ENCODE measurements at places on chromosomes 12 and 14.

DNA sequence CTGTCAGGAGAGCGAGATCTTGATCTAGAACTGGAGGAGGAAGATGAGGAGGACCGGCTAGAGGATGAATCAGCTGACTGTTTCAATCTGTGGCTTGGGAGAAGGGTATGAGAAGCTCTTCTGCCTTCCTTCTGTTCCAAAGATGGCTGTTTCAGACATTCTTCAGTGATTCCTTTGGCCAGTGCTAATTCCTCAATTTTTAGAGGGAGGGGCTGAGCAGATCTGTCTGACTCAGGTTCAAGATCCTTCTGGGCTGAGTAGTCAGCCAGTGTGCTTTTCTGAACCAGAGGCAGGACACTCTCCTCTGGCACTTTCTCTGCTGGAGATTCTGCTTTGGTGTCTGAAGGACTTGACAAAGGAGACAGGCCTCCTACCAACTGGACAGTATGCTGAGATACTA lies 15.2 kb downstream of the ACIN1 start:
- peak overlapping the region; percentile 22 for H3K27ac ChIP-seq
- no peak for DNase-seq
- no peaks in the 10 kb centered on the region for H3K27me3 ChIP-seq
- H3K4me1 ChIP-seq, result peaks cover 4% of the 10 kb centered on the region
- H3K36me3 ChIP-seq, result peaks cover 28% of the 10 kb centered on the region

DNA sequence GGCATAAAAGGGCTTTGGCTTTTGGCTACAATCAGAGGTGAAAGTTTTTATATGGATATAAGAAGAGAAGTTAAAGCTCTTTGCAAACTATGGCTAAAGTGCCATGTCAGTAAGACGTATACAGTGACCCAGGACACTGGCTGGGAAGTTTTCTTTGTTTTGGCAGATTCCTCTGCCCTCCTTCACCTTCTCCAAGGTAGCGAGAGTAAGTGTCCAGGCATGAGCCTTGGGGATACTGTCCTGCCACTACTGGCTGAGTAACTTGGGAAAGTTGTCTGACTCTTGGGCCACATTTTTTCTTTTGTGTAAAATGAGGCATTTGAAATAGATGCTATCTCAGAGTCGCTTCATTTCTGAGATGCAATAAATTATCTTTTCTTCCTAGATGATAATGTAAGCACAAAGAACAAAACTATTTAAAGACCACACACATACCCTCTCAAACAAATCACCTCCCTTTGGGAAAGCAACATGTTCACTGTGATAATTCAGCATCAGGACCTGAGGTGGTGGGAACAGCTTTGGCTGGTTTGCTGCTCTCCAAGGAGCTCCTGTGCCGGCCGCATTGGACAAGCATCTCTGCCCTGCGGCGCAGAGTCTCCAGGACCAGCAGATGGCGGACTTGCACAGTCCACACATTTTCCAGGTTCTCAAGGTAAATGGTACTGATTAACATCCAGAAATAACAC lies 106.3 kb downstream of the PTCSC3 start:
- peak; percentile 54 for DNase-seq
- no peaks in the 10 kb centered on the region for H3K4me1 ChIP-seq
- H3K4me3 ChIP-seq, result no peak overlapping the region
- H3K36me3 ChIP-seq, result no peaks in the 10 kb centered on the region
- H3K27me3 ChIP-seq, result peaks cover 19% of the 10 kb centered on the region

DNA sequence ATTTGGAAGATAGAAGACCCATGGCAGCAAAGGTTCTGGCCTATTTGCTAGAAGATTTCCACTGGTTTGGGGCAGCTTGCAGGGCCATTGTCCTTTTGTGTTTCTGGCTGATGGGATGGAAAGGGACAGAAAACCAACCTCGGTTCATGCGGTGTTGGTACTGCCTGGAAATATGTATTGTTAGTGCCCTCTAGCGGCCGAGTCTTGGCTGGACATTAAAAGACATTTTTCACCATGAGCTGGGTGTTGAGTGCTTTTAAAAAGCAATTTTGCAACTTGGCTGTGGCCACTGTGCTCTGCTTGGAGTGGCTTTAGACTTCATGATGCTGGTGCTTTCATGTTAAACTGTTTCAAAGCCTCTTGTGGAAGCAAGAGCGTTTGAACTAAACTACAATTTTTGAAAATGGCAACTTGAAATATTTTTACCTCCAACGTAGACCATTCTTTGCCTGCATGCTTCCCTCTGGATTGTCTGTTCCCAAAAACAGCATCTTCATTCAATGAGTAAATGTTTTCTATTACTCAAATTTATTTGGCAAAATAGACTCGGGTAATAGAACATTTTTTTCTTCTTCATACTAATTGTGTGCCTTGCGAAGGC lies 102.7 kb upstream of the TBX5 start:
- H3K27me3 ChIP-seq, result peaks cover 1% of the 10 kb centered on the region
- peak; percentile 42 for DNase-seq
- no peak overlapping the region for H3K4me3 ChIP-seq
- no peak overlapping the region for H3K27ac ChIP-seq

DNA sequence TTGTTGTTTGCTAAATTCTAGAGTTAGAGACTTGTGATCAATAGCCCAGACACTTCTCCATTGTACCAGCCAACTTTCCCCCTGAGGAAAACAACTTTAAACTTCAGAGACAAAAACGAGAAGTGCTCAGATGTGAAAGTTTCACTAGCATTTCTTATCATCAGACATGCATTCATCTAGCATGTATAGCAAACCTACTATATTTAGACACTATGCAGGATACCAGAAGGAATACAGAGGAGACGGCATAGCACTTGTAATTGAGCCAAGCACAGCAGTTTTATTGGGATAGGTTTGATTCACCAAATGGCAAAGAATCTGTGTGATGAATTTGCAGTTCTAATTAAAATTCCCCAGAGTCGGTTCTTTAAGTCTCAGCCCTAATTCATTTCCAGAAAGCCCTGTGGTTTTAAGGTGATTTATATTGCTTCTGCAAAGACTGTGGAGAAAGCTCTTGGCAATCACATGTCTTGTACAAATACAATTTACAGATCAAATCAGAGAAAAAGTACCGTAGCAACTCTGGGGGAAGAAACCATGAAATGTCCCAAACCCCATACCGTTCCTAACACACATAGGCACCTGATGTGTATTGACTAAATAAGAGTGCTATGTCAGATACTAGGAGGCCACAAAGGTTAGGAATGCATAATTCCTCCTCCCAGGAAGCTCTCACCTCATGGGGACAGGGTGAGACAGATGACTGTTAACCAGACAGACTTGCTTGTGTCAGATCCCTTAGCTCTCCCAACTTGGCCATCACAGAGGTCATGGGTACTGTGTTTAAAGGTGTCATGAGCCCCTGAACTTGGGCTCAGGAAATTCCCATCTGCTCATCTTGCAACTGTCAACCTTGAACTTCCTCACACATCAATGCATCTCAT lies 69.6 kb upstream of the KRAS start:
- no peaks in the 10 kb centered on the region for H3K27me3 ChIP-seq
- H3K27ac ChIP-seq, result no peak overlapping the region

GRCh38 chr12:58424735-58425392 lies 483.5 kb downstream of the ATP23 start:
- no peaks in the 10 kb centered on the region for H3K4me1 ChIP-seq
- H3K36me3 ChIP-seq, result no peaks in the 10 kb centered on the region
- H3K27ac ChIP-seq, result no peak overlapping the region
- peaks cover 9% of the 10 kb centered on the region for H3K27me3 ChIP-seq
- no peak overlapping the region for H3K4me3 ChIP-seq

DNA sequence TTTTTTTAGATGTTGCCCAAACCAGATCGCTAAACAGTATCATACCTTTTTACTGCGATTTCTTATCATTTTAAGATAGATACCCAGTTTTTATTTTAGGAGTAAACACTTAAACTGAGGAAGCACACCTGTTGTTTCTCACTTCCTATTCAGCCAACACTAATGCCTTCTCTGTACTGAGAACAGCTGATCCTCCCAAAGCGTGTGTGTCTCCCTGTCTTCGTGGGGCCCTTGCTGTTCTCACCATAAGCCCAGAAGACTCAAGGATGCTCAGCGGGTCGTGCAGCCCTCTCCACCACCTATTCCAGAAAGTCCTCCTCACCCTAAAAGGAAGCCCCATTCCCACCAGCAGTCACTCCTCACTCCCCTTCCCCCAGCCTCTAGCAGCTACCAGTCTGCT lies 14.8 kb downstream of the PPP2R5C start:
- H3K27me3 ChIP-seq, result peaks cover 7% of the 10 kb centered on the region
- H3K27ac ChIP-seq, result no peak overlapping the region
- DNase-seq, result no peak
- H3K36me3 ChIP-seq, result no peaks in the 10 kb centered on the region
- peaks cover 8% of the 10 kb centered on the region for H3K4me1 ChIP-seq
- no peak overlapping the region for H3K4me3 ChIP-seq

- peaks cover 4% of the 10 kb centered on the region for H3K4me1 ChIP-seq
- DNase-seq, result no peak
- peaks cover 18% of the 10 kb centered on the region for H3K27me3 ChIP-seq
Observed at GRCh38 chr14:69848903-69849391, 30.3 kb upstream of the SMOC1 start.

DNA sequence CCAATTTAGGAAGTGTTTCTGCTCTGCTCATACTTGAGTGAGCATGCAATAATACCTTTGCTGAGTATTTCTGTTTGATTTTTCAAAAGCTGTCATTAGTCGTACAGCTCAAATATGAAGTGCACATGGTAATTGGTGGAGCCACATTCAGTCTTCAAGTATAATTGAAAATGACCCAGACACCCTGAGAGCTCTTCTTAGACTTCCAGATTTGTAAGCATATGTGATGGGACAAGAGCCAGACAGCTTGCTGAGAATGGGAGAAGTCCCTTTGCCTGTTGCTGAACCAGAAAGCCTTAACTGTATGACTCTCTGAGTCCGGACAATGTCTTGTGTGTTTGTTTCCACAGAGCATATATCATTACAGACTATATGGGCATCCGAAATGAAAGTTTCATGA lies 307.3 kb downstream of the TMEM117 start:
- H3K4me1 ChIP-seq, result no peaks in the 10 kb centered on the region
- H3K27me3 ChIP-seq, result no peaks in the 10 kb centered on the region
- DNase-seq, result no peak
- no peaks in the 10 kb centered on the region for H3K36me3 ChIP-seq

- H3K27ac ChIP-seq, result no peak overlapping the region
- peaks cover 27% of the 10 kb centered on the region for H3K36me3 ChIP-seq
- H3K4me3 ChIP-seq, result no peak overlapping the region
- H3K27me3 ChIP-seq, result no peaks in the 10 kb centered on the region
- DNase-seq, result peak; percentile 11
Observed at GRCh38 chr12:104699489-104700190, 242.9 kb downstream of the CHST11 start.

- no peak for DNase-seq
- no peaks in the 10 kb centered on the region for H3K27me3 ChIP-seq
- peak overlapping the region; percentile 93 for H3K27ac ChIP-seq
- peaks cover 46% of the 10 kb centered on the region for H3K4me1 ChIP-seq
- peaks cover 66% of the 10 kb centered on the region for H3K36me3 ChIP-seq
- H3K4me3 ChIP-seq, result peak overlapping the region; percentile 72
Observed at GRCh38 chr14:20476776-20477175, 7.6 kb downstream of the PNP start.

GRCh38 chr12:57498132-57498502 lies 10.2 kb downstream of the MARS1 start:
- no peak for DNase-seq
- no peak overlapping the region for H3K4me3 ChIP-seq
- H3K27ac ChIP-seq, result no peak overlapping the region
- peaks cover 59% of the 10 kb centered on the region for H3K36me3 ChIP-seq

DNA sequence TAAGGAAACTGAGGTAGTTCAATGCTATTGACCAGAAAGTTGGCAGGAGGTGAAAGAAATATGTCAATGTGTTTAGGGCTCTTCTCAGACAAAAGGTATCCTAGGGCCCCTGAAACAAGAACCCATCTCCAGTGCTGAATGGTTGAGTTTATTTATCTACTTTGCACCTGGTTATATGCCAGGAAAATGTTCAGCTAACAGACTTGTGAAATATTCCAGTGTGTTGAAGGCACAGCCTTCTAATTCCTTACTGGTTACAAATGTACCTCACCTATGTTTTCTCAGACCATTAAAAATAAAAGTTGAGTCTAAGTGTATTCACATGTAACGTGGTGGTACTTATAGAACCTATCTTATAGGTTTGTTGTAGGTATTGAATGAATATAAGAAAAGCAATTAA lies 511.7 kb upstream of the SEL1L start:
- H3K27ac ChIP-seq, result no peak overlapping the region
- H3K4me3 ChIP-seq, result no peak overlapping the region
- H3K27me3 ChIP-seq, result no peaks in the 10 kb centered on the region
- no peaks in the 10 kb centered on the region for H3K36me3 ChIP-seq
- no peaks in the 10 kb centered on the region for H3K4me1 ChIP-seq

GRCh38 chr14:71396050-71396677 lies 488.9 kb downstream of the PCNX1 start:
- H3K36me3 ChIP-seq, result peaks cover 10% of the 10 kb centered on the region
- no peaks in the 10 kb centered on the region for H3K27me3 ChIP-seq
- DNase-seq, result no peak
- H3K27ac ChIP-seq, result no peak overlapping the region
- H3K4me1 ChIP-seq, result peaks cover 26% of the 10 kb centered on the region

DNA sequence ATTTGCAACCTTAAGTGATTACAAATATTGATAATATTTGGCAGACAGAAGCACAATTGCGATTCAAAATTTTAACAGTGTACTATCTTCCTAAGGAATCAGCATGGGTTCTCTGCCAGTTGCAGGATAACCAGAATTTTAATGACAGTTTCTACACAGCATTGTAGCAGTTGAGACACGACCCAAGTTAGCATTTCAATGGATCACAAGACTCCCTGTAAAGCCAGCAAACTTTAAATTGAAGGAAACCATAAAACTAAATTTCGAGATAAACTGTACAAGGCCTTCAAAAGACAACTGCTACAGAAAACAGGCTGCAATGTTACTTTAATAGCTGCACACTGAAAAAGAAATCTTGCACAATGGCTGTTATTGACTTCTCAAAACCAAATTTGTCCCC lies 154.9 kb downstream of the MED13L start:
- peaks cover 3% of the 10 kb centered on the region for H3K36me3 ChIP-seq
- peaks cover 23% of the 10 kb centered on the region for H3K4me1 ChIP-seq
- H3K27ac ChIP-seq, result no peak overlapping the region

DNA sequence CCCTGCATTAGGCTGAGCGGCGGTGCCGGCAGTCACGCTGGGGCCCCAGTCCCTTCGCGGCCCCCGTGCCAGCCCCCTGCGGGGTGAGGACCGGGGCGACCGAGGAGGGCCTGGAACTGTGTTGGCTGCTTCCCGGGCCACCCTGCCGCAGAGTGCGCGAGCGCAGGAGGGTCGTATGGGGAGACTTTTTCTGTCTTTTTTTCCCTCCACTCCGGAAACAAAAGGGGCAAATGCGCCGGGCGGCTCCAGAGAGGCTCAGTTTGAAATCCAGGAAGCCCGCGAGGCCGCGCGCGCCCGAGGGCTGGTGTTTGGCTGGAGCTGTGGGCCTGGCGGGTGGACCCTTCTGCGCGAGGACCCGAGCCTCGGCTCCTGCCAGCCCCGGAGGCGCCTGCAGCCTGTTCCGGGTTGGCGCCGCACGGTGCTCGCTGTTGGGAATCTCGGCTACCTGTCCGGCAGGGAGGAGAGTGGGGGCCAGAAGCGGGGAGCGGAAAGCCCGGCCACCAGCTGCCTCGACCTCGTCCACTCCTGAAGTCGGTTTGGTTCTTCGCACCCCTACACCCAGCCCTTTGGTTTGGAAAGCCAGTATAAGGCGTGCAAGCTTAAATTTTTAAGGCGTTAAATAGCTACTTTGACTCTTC lies 638 bp downstream of the PLEKHG3 start:
- H3K4me1 ChIP-seq, result peaks cover 37% of the 10 kb centered on the region
- no peak overlapping the region for H3K27ac ChIP-seq
- peak overlapping the region; percentile 63 for H3K4me3 ChIP-seq
- peaks cover 72% of the 10 kb centered on the region for H3K27me3 ChIP-seq

GRCh38 chr14:97709552-97709951 lies 912.4 kb downstream of the VRK1 start:
- H3K27me3 ChIP-seq, result no peaks in the 10 kb centered on the region
- peak; percentile 53 for DNase-seq
- peak overlapping the region; percentile 67 for H3K4me3 ChIP-seq
- H3K4me1 ChIP-seq, result peaks cover 68% of the 10 kb centered on the region
- H3K27ac ChIP-seq, result peak overlapping the region; percentile 77
- peaks cover 4% of the 10 kb centered on the region for H3K36me3 ChIP-seq

Measured in activated naive CD8-positive, alpha-beta T cell treated with anti-CD3 and anti-CD28 coated beads, Interleukin-2, amount 10 ng/mL, durations not matched to agents 7 days and 5 days (primary cell).